ENCODE measurements at places on chromosomes 3 and 15.

GRCh38 chr3:30282154-30282696, 324.2 kb upstream of the TGFBR2 start:
- no peak for DNase-seq

DNA sequence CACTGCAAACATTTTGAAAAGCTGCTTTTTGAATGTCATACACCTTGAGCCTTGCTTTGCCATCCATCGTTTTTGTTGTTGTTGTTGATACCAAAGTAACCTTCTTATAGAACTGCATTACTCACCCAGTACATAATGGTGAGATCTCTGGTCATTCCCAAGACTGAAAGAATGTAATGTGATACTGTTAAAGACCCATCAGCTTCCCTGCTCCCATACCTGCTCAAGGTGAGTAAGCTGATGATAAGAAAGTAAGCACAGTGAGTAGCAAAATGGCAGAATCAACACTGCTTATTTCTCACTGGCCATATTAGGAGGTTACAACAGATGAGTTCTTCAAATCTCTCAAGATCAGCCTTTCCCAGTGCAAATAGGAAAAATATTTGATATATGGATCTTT, 89.8 kb downstream of the CADPS start:
- no peak for DNase-seq

DNA sequence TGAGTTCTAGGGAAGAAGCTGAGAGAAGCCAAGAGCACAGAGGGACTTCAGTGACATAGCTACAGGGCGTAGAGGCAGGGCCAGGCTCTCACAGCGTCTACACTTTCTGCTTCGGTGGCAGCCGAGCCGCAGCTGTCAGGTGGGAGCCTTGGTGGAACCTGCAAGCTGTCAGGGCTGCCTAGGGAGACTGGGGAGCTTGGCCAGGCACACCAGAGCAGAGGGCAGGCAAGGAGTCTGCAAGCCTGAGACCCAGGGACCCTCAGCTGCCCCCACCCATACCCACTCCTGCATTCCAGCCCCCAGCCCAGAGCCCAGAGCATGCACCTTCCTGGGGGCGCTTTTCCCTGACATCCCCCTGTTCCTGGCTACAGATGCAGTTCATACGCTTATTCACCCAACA, 13.4 kb upstream of the KLF15 start:
- DNase-seq: no peak

DNA sequence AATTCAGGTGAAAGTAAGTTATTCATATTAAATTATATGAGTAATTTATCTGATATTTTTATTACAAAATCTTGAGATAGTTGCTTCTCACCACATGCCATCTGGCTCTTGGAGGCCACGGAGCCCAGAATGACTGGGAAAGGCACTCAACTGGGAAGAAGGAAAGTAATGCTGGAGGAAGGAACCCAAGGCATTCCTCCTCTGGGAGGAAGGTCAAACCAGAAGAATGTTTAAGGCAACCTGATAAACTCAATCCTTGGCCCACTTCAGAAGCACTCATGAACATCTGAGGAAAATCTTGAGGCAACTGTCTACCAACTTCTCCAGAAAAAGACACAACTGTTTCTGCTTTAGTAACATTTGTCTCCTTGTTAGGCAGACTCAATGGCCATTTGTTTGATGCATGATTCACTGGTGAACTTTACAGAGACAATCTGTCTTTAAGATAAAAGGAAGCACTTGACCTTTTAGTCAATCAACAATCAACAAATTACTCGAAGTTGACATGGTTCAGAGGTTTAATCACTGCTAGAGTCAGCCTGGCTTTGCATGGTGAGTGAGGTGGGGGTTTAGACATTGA, 261.4 kb upstream of the MME start:
- no peak for DNase-seq

DNA sequence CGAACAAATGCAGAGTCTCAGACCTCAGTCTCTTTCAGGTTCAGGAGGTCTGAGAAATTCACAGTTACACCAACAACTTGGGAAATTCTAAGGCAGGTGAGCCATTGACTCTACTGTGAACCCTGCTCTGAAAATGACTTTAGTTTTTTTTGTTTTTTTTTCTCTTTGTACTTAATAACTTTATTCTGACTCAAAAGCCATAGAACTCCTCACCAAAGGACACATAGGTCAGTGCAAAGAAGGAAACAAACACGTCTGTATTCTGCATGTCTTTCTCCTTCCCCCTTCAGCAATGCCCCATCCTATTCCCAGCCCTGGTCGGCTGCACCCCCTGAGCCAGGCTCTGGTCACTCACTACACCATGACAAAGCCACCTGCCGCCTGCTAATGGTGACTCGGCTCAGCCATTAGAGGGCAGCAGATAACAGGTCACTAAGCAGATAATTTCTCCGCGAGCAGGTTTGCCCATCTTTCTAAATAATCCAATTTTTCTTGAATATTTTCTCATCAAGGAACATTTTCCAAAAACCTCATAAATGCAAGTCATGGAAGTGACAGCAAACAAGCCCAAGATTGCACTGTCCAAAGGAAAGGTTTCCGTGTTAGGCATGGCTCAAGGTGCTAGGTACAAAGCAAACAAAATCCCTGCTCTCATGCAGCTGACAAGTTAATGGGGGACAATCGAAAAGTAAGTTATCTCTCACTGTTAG, 37.7 kb downstream of the TM4SF4 start:
- DNase-seq: peak; percentile 57

DNA sequence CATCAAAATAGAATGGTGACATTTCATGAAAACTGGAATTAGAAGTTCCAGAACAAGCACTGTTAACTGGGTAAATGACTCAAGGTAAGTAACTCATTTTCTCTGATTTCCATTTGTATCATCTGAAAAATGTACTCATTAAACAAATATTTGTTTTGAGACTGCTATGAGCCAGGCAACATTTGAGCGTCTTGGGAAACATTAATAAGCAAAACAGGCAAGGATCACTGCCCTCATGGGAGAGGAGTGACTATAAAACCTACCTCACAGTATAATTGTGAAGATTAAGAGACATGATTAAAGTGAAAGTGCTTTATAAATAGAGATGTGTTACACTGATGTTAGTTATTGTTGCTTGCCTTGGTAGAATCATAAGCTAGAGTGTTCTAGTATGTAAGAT, 711.8 kb upstream of the UBE2E2 start:
- DNase-seq: no peak

GRCh38 chr3:109900783-109901182, 563.4 kb upstream of the DPPA4 start:
- DNase-seq: no peak
